ENCODE measurements at places on chromosomes 3 and 15.

DNA sequence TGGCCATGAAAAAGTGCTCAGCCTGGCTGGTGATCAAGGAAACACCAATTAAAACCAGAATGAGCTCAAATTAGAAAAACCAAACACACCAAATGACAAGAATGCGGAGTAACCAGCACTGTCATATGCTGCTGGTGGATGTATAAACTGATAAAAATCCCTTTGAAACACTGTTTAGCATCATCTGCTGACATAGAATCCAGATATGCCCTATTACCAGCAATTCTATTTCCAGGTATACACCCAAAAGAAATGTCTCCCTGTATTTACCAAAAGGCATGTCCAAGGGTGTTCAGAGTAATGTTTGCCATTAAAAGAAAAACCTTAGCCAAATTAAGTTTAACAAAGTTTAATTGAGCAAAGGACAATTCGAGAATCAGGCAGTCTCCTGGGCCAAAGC lies 138.6 kb downstream of the FMN1 start:
- DNase-seq, result no peak

- no peak for DNase-seq
Measured at GRCh38 chr3:58173029-58173668, 37.6 kb downstream of the DNASE1L3 start.

- no peak for DNase-seq
Measured at GRCh38 chr3:54712539-54712938, 215.3 kb downstream of the LRTM1 start.

- no peak for DNase-seq
Measured at GRCh38 chr15:38521316-38521715, 43.3 kb downstream of the RASGRP1 start.

GRCh38 chr15:59059076-59059597 lies 45.8 kb upstream of the CCNB2 start:
- DNase-seq, result no peak

DNA sequence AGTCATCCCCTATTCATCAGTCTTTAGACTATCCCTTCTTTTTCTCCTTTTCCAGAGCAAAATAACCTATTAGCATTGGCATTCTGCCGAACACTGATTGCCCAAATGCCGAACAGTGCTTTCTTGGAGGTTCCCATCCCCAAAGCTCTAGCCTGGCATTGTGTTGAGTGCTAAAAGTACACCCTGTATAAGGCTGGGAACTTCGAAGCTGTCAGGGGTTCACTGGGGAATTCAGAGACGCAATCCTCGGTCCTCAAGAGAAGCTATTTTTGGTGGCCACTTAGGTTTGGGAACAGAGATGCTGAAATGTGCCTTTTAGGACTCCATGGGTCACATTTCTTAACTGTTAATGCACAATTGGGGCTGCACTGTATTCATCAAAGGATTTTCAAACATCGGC lies 8.4 kb downstream of the FRMD5 start:
- DNase-seq, result no peak

DNA sequence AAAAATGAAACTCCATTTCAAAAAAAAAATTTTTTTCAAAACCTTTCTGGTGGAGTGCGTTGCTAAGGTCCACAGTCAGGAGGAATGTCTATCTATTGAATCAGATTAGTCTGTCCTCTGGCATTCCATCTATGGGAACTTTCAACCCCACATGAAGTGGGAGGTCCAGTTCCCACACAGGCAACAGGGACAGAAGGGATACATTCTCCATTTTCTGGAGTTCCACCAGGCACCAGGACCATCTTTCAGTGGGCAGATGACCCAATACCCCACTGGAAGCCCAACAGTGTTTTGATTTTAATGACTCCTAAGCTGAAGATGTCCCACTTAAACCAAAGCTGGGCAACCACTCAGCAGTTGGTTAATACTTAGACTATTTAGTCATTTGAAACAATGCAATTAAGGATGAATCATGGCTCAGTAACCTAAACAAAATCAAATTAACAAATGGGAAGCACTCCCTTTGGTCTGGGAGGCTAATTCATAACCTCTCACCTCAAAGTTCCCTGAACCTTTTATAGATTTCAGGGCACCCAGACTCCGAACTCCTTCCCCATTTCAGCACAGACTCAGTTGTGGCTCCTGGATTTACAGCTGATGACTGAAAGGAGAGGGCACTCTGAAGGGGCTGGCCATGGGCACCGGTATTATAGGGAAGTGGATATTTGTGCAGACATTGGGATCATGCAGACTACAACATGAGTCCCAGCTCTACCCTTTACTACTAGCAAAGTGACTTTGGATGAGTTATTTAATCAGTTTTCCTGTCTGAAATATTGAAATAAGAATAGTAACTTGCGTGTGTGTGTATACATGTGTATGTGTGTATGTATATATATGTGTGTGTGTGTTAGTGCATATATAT lies 264.3 kb upstream of the LRTM1 start:
- DNase-seq, result no peak

GRCh38 chr3:47339951-47340350 lies 40.9 kb upstream of the PTPN23 start:
- DNase-seq, result no peak

GRCh38 chr3:59663076-59663850 lies 613.4 kb upstream of the CFAP20DC start:
- DNase-seq, result no peak

- no peak for DNase-seq
Measured at GRCh38 chr3:162354356-162354755, 857.7 kb downstream of the OTOL1 start.

DNA sequence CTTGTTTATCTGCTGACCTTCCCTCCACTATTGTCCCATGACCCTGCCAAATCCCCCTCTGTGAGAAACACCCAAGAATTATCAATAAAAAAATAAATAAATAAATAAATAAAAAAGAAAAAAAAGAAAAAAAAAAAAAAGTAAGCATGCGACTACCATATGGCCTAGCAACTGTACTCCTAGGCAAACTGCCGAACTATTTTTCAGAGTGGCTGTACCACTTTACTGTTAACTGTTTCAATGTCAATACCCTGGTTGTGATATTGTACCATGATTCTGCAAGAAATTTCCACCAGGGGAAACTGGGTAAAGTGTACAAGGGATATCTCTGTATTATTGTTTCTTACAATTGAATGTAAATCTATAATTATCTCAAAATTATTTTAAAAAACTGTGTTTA lies 41.3 kb upstream of the MAP4 start:
- no peak for DNase-seq

DNA sequence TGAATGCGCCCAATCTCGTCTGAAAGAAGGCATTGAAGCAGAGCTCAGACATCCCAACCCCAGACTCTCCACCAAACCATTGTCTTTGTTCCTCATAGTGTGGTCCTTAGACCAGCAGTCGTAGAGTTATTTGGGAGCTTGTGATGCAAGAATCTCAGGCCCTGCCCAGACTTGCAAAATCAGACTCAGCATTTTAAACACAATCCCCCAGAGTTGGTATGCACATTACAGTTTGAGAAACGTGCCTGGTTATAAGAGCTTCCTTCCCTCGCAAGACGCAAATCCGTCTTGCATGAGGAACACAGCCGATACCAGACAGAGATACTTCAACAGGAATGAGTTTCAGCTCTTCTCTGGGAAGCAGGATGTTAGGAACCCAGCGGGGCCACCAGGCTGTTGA lies 38.9 kb upstream of the IREB2 start:
- DNase-seq, result no peak

- no peak for DNase-seq
Measured at GRCh38 chr3:76624164-76624563, 415.7 kb upstream of the ROBO2 start.

DNA sequence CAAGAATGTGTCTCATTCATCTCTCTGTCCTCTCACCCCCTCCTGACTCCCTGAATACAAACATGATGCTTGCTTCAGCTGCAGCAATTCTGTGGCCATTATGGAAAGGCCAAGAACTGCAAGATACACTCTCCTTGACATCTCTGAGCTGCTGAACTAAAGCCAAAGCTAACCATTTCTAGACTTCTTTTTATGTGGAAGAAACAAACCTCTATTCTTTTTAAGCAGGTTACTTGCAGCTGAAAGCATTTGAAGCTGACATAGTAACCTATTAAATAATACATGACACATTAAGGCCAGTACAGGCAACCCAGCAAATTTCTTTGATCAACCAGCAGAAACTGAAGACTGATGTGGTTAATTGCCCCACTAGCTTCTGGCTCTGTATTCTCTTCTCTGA lies 17.5 kb downstream of the FHIT start:
- DNase-seq, result no peak

DNA sequence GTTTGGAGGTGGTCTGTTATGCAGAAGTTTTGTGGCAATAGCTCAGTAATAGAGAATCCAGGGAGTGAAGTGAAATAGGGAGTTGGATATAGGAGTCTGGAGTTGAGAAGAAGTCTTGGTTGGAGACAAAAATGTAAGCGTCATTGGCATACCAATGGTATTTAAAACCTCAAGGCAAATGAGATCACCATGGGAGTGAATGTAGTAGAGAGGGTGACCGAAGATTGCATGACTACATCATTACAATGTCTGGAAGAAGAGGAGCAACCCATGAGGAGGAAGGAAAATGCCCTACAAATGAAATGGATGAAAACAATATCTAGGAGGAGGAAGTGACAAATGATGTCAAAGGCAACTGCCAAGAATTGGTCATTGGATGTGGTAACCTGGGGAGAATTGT lies 54.4 kb downstream of the CNTN4 start:
- DNase-seq, result no peak

- DNase-seq, result no peak
Measured at GRCh38 chr3:105448338-105448982, 81.8 kb downstream of the ALCAM start.

GRCh38 chr3:124636101-124636862 lies 94.0 kb upstream of the UMPS start:
- DNase-seq, result no peak

GRCh38 chr15:58678683-58679082 lies 70.8 kb downstream of the ADAM10 start:
- no peak for DNase-seq

GRCh38 chr15:41079717-41080116 lies 36.4 kb downstream of the INO80 start:
- no peak for DNase-seq

DNA sequence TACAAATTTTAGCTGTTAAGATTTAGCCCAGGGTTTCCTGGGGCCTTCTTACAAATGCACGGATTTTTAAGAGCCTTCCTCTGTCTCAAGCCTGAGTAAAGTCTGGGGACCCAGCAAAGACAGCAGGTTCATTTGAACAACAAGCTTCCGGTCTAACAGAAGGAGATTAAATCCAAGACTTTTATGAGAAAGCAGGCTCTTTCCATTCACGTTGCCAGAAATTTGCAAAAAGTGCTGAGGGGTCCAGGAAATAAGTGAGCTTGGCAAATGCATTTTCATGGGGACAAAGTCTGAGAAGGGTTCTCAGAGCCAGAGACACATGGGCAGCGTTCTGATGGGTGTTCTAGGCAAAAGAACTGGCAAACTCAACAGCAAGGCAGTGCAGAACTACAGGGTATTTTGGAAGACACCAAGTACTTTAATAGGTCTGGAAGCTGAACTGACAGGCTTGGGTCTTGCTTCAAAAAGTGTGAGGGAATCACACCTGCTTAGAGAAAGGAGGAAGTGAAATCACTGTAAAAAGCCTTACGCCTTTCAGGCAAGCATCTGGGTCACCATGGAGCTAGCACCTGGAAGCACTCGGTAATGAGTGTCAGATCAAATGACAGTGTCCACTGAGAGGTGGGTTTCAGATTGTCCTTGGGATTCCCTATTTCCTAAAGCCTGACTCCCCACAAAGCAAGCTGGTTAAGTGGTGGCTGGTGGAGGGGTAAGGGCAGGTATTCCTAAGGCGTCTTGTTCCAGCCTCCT lies 115.8 kb upstream of the ARHGEF3 start:
- no peak for DNase-seq

- DNase-seq, result no peak
Measured at GRCh38 chr15:90270502-90271150, 5.2 kb downstream of the NGRN start.

DNA sequence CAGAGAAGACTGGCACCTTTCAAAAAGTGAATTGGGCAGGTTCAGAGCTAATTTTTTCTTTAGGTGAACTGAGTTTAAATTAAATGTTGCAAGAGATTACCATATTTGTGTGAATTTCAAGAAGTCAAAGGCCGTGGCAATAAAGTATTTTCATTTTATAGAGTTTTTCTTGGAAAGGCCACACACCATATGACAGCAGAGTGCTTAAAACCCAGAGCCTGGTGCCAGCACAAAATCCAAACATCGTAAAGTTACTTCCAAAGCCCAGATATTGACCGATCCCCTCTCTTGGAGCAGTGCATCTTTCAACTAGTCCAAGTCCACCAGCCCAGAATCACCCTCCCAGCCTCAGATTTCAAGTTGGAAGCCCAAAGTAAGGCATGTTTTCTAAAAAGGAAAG lies 164.5 kb downstream of the VGLL4 start:
- no peak for DNase-seq

DNA sequence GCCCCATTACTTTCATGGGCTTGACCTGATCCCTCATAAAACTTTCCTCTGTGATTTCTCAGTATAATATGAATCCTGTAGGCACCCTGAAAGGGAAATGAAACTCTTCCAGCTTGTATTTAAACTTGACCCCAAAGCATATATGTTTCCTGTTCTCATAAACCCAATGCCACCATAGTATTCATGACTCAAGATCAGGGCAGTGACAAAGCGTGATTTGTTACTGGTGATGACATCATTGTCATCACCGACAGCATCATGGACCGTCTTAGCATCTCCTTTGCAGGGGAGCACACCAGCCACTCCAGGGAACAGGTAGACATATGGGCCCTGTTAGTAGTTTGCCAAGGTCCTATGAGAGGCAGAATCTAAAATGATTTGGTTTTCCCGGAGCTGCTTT lies 741.2 kb downstream of the NR2F2 start:
- DNase-seq, result no peak

GRCh38 chr3:104687362-104687761 lies 679.3 kb upstream of the ALCAM start:
- DNase-seq, result no peak

DNA sequence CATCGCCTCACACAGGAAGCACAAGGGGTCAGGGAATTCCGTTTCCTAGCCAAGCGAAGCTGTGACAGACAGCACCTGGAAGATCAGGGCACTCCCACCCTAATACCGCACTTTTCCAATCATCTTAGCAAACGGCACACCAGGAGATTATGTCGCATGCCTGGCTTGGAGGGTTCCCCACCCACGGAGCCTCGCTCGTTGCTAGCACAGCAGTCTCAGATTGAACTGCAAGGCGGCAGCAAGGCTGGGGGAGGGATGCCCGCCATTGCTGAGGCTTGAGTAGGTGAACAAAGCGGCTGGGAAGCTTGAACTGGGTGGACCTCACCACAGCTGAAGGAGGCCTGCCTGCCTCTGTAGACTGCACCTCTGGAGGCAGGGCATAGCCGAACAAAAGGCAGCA lies 384.8 kb downstream of the CNTN6 start:
- no peak for DNase-seq

- no peak for DNase-seq
Measured at GRCh38 chr15:61697796-61698195, 362.5 kb downstream of the VPS13C start.

- peak; percentile 13 for DNase-seq
Measured at GRCh38 chr15:72474466-72474911, 359 bp downstream of the ARIH1 start.

- no peak for DNase-seq
Measured at GRCh38 chr3:43426388-43426787, 140.0 kb downstream of the SNRK start.

All from stimulated activated CD4-positive, alpha-beta T cell treated with anti-CD3 and anti-CD28 coated beads, Interleukin-12 subunit alpha, Interleukin-12 subunit beta, amount 100 ng/mL, for 48 hours (primary cell).